ENCODE measurements at places on chromosomes 6 and 20. TPM values are rescaled to one million over a fixed set of nuclear protein-coding genes. Genes with fewer than 3 reads are reported as not detected.
A peak's percentile ranks its signal among the peaks of the same experiment; 100 is the strongest.

HRH3 gene
- not detected for total RNA-seq

GRCh38 chr6:106981926-106982325 is 7.4 kb upstream of the CD24 start:
- DNase-seq: no peak
- no peak overlapping the region for H3K4me3 ChIP-seq
- no peaks in the 10 kb centered on the region for H3K4me1 ChIP-seq
- no peaks in the 10 kb centered on the region for H3K27me3 ChIP-seq
- H3K27ac ChIP-seq: no peak overlapping the region

DNA sequence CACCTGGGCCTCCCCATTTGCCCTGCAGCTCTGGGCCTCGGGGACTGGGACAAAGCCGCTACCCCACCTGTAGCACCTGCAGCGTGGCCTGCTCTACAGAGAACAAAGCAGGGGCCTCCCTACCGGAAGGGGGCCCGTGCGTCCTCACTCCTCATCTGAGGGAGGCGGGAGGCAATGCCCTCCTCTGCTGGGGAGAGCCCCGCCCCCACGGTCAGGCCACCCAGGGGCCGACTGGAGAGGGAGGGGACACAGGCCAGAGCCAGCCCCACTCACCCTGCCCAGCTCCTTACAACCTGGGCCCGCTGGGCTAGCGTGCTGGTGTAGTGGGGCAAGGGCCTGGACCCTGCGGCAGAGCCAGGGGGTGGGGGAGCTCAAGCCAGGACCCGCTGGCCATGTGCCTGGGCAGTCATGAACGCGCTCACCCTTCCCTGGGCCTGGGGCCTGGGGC is 8.0 kb downstream of the LAMA5 start:
- no peaks in the 10 kb centered on the region for H3K36me3 ChIP-seq
- H3K27me3 ChIP-seq: no peaks in the 10 kb centered on the region
- no peak overlapping the region for H3K4me3 ChIP-seq
- H3K27ac ChIP-seq: peak overlapping the region; percentile 92
- peaks cover 39% of the 10 kb centered on the region for H3K4me1 ChIP-seq

GRCh38 chr6:159880412-159880975 is 10.3 kb upstream of the MAS1 start:
- no peak for DNase-seq
- H3K4me1 ChIP-seq: no peaks in the 10 kb centered on the region
- H3K27me3 ChIP-seq: no peaks in the 10 kb centered on the region
- no peak overlapping the region for H3K4me3 ChIP-seq
- no peaks in the 10 kb centered on the region for H3K36me3 ChIP-seq

TFAP2C gene
- total RNA-seq: 66.9 TPM

NTSR1 gene
- not detected for total RNA-seq

DNA sequence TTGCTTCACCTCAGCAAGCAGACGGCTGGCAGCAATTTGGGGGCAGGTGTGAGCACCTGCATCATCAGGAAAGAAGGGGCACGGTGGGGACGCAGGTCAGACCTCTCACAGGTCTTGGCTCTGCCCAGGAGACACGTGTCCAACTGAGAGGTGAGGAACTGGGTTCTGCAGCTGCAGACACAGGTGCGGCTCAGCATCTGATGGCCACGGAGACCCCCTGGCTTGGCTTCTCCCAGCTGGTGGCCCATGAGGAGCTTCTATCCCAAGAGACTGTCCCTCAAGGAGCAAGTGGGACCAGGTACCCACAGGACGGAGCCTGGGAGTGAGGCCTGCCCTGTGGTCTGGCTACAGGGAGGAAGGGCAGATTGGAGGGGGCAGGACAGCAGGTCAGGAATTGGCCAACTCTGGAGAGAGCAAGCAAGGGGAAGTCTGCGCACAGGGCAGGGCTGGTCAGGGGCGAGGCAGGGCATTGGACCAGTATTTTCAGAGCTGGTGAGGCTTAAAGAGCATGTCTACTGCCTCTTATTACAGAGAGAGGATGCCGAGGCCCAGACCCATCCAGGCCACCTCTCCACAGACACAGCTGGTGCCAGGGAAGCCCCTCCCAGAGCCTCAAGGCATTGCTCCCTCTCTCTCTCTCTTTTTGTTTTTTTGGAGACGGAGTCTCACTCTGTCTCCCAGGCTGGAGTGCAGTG is 4.2 kb downstream of the STMN3 start:
- no peaks in the 10 kb centered on the region for H3K36me3 ChIP-seq
- no peak for DNase-seq
- no peaks in the 10 kb centered on the region for H3K27me3 ChIP-seq
- no peak overlapping the region for H3K27ac ChIP-seq
- no peak overlapping the region for H3K4me3 ChIP-seq

DNA sequence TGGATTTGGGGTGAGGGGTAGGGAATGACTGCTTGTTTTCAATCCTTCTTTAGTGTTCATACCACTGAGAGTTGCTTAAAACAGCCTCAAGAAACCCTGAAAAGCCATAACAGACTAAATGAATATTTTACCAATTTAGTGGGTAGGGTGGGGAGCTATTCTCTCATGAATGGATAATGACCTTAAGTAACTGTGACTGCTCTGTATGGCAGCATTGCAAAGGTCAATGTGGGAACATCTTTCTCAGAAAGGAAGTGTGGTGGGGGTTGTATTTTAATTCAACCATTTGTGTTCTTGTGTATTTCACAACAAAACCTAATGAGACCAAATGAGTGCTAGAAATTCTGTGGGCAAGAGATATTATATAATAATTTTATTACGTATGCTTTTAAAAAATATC is 55.7 kb downstream of the PHACTR2 start:
- H3K36me3 ChIP-seq: no peaks in the 10 kb centered on the region
- H3K4me3 ChIP-seq: no peak overlapping the region
- H3K4me1 ChIP-seq: no peaks in the 10 kb centered on the region
- H3K27ac ChIP-seq: no peak overlapping the region
- H3K27me3 ChIP-seq: no peaks in the 10 kb centered on the region

GRCh38 chr20:11372876-11373790 is 544.6 kb upstream of the BTBD3 start:
- H3K27me3 ChIP-seq: no peaks in the 10 kb centered on the region
- H3K4me1 ChIP-seq: no peaks in the 10 kb centered on the region
- DNase-seq: no peak
- H3K4me3 ChIP-seq: no peak overlapping the region
- no peaks in the 10 kb centered on the region for H3K36me3 ChIP-seq
- H3K27ac ChIP-seq: no peak overlapping the region

GRCh38 chr20:41903586-41903985 is 285.4 kb upstream of the CHD6 start:
- no peak overlapping the region for H3K27ac ChIP-seq
- no peak overlapping the region for H3K4me3 ChIP-seq
- H3K36me3 ChIP-seq: no peaks in the 10 kb centered on the region
- H3K27me3 ChIP-seq: peaks cover 5% of the 10 kb centered on the region

DNA sequence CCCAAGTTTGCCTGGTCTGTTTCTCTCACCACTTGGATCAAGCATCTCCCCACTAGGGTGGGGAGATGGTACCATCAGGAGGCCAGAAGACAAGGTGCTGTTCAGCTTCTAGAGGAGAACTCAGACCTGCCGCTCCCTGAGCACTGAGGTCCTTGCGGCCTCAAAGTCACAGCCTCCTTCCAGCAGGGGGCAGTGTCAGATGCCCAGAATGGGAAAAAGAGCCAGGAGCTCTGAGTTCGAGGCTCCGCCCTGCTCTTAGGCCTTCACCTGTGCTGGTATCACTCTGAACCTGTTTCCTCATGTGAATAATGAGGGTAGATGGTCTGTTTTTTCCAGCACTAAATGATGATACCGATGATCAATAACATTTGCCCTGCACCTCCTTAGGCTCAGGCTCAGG is 68.7 kb downstream of the TOX2 start:
- no peaks in the 10 kb centered on the region for H3K27me3 ChIP-seq
- H3K36me3 ChIP-seq: no peaks in the 10 kb centered on the region
- H3K4me1 ChIP-seq: no peaks in the 10 kb centered on the region
- H3K4me3 ChIP-seq: no peak overlapping the region
- DNase-seq: no peak

ANKRD66 gene
- total RNA-seq: not detected

CLIC5 gene
- 3.4 TPM for total RNA-seq

HFE gene
- total RNA-seq: 9.4 TPM

GRCh38 chr20:59120491-59120890 is 43.1 kb upstream of the ZNF831 start:
- no peak overlapping the region for H3K4me3 ChIP-seq
- H3K36me3 ChIP-seq: no peaks in the 10 kb centered on the region
- no peaks in the 10 kb centered on the region for H3K4me1 ChIP-seq

UNC5CL gene
- 2.0 TPM for total RNA-seq

GRCh38 chr20:1900321-1900801 is 5.2 kb downstream of the SIRPA start:
- peak overlapping the region; percentile 40 for H3K27ac ChIP-seq
- DNase-seq: no peak
- H3K36me3 ChIP-seq: no peaks in the 10 kb centered on the region
- H3K27me3 ChIP-seq: no peaks in the 10 kb centered on the region
- no peak overlapping the region for H3K4me3 ChIP-seq
- H3K4me1 ChIP-seq: no peaks in the 10 kb centered on the region

- no peaks in the 10 kb centered on the region for H3K27me3 ChIP-seq
- no peaks in the 10 kb centered on the region for H3K4me1 ChIP-seq
- H3K4me3 ChIP-seq: no peak overlapping the region
- H3K36me3 ChIP-seq: no peaks in the 10 kb centered on the region
- DNase-seq: no peak
- H3K27ac ChIP-seq: no peak overlapping the region
These were observed 135.6 kb downstream of the BTBD9 start for GRCh38 chr6:38503960-38504682.

- peak overlapping the region; percentile 91 for H3K27ac ChIP-seq
- H3K4me3 ChIP-seq: no peak overlapping the region
- H3K27me3 ChIP-seq: no peaks in the 10 kb centered on the region
These were observed 19.3 kb downstream of the HIVEP2 start for GRCh38 chr6:142925575-142926110.

DNA sequence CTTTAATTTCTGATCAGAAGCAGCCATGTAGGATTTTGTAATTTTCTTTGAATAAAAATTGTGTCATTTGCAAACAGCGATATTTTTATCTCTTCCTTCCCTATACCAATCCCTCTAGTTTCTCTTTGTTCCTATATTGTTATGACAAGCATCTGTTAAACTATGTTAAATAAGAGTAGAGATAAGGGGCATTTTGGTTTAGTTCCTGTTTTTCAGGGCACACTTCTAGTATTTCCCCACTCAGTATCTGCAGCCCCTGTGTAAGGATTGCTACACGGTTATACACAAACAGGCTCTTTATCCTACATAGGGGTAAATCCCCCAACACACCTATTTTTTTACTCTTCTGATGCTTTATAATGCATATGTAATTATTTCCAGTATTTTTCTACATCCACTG is 42.1 kb downstream of the TRERF1 start:
- H3K36me3 ChIP-seq: no peaks in the 10 kb centered on the region
- H3K4me1 ChIP-seq: no peaks in the 10 kb centered on the region
- no peak overlapping the region for H3K27ac ChIP-seq
- H3K4me3 ChIP-seq: no peak overlapping the region
- DNase-seq: no peak
- no peaks in the 10 kb centered on the region for H3K27me3 ChIP-seq

GRCh38 chr20:43431134-43431519 is 26.6 kb upstream of the SRSF6 start:
- no peaks in the 10 kb centered on the region for H3K36me3 ChIP-seq
- no peak for DNase-seq
- no peak overlapping the region for H3K27ac ChIP-seq

- H3K27me3 ChIP-seq: no peaks in the 10 kb centered on the region
- DNase-seq: no peak
- H3K4me1 ChIP-seq: no peaks in the 10 kb centered on the region
- H3K4me3 ChIP-seq: no peak overlapping the region
These were observed 26.4 kb downstream of the ZMYND8 start for GRCh38 chr20:47330071-47330470.

DNA sequence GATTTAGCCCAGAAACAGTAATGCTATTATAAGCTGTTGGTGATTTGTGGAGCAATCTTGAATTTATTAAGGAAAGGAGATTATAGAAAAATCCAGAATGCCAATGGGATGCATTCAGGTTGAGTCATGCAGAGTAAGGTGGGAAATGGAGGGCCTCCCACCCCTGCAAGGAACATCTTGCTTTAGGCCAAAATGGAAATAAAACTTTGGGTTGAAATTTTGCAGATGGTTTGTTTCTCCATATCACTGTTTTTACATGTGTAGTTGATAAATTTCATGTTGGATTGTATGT is 152.4 kb downstream of the BCAS1 start:
- no peaks in the 10 kb centered on the region for H3K27me3 ChIP-seq
- H3K4me3 ChIP-seq: no peak overlapping the region
- no peaks in the 10 kb centered on the region for H3K36me3 ChIP-seq
- no peak for DNase-seq
- H3K27ac ChIP-seq: peak overlapping the region; percentile 84

ARMH2 gene
- total RNA-seq: not detected

GRCh38 chr6:143361536-143362191 is 88.8 kb downstream of the ADAT2 start:
- H3K36me3 ChIP-seq: no peaks in the 10 kb centered on the region
- no peaks in the 10 kb centered on the region for H3K4me1 ChIP-seq
- H3K27ac ChIP-seq: no peak overlapping the region
- H3K27me3 ChIP-seq: no peaks in the 10 kb centered on the region

DNA sequence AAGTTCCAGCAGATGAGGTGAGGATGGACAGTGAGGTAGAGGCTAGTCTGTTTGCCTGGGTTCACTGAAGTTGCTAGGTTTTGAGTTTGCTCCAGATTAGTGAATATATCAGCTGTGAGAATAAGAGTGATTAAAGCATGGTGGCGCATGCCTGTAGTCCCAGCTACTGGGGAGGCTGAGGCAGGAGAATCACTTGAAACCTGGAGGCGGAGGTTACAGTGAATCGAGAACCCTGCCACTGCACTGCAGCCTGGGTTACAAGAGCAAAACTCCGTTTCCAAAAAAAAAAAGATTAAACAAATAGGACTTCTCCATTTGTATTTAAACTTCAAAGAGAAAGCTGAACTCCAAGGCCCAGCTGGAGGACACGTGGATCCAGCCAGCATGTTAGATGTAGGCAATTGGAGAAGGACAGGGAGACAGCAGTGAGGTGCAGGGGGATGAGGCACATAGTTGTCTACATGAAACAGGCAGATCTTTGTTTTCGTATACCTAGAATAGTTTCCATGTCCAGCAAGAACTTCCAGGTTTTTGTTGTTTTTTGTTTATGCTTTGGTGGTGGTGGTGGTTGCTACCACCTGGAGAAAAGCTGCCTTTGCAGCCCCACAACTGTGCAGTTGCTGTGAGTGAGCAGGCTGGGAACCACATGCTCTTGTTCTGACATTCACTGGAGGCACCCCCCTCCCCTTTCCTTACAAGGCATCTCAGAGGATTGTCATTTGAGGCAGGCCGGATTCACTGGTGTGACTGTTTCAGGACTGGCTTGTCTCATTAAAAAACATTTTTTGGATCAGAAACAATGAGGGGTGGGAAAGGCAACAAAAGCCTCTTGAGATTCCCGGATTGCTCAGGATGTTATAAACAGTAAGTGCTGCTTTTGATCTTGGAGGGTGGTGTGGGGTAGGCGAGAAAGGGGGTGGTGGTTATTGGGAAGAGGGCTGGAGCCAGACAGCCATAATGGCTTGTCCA is 72.3 kb downstream of the JARID2 start:
- H3K4me3 ChIP-seq: no peak overlapping the region
- no peak overlapping the region for H3K27ac ChIP-seq
- H3K4me1 ChIP-seq: no peaks in the 10 kb centered on the region
- no peaks in the 10 kb centered on the region for H3K27me3 ChIP-seq

PHIP gene
- total RNA-seq: 73.6 TPM

SLC26A8 gene
- total RNA-seq: not detected

All from breast epithelium (tissue), 4 donors.